Mesothelial cell of epicardium (in vitro differentiated cells): ENCODE measurements at places on chromosomes 12 and 14. TPM values are rescaled to one million over a fixed set of nuclear protein-coding genes. Genes with fewer than 3 reads are reported as not detected.

The IGFBP6 gene
- total RNA-seq, result 70.3 to 77.2 TPM (median 75.6 TPM) in 3 replicates

The NABP2 gene
- 23.5 to 24.4 TPM (median 23.7 TPM) in 3 replicates for total RNA-seq

The MANSC4 gene
- 0.29 to 0.78 TPM (median 0.72 TPM) in 3 replicates for total RNA-seq

The TSHR gene
- not detected in 3 replicates for total RNA-seq

DNA sequence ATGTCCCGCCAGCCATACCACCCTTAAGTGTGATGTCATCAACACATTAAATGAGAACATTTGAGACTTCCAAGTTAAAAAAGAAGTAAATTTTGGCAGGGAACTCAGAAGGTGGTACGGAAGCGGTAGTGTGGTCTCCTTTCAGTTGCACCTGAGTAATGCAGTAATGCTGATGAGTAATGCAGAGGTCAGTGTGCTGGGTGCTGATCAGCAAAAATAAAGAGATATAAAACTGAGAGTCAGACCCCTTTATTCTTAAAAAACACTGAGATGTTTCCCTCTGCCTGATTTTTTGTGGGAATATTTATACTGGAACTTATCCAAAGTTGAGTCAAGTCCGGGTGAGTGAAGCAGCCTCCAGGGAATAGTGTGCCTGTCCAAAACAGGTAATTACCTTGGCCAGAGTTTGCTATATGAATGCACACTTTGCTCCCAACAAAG, 370.6 kb upstream of the PRICKLE1 start:
- no peaks in the 10 kb centered on the region for H3K27me3 ChIP-seq
- peak overlapping the region; percentile 71 for H3K27ac ChIP-seq
- no peaks in the 10 kb centered on the region for H3K36me3 ChIP-seq
- no peak overlapping the region for H3K4me3 ChIP-seq

DNA sequence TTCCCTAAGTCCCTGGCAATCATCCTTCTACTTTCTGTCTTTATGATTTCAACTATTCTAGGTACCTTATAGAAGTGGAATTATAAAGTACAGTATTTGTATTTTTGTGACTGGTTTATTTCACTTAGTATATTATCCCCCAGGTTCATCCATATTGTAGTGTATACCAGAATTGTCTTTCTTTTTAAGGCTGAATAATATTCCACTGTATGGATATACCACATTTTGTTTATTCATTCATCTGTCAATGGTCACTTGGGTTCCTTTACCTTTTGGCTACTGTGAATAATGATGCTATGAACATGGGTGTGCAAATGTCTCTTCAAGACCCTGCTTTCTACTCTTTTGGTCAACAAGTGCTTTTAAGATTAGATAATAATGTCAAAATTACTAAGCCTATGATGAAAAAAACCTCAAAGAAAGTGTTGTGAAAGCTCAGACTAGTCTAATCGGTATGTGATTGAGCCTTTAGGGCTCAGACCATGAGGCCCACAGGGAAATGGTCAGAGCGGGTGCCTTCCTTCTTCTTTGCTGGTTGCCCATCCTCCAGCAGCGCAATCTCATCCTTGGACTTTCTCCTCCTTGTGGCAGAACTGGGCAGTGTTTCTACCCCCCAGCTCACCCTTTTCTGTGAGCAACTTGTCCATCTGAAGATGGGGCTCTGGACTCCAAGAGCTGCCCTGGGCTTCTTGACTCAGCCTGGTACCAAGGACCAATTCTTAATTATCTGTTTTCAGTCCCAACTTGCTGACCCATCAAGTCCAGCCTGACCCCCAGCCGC, 105.4 kb downstream of the TTC8 start:
- no peaks in the 10 kb centered on the region for H3K36me3 ChIP-seq
- H3K4me3 ChIP-seq, result no peak overlapping the region
- no peak overlapping the region for H3K27ac ChIP-seq
- peaks cover 9% of the 10 kb centered on the region for H3K27me3 ChIP-seq
- DNase-seq, result no peak

DNA sequence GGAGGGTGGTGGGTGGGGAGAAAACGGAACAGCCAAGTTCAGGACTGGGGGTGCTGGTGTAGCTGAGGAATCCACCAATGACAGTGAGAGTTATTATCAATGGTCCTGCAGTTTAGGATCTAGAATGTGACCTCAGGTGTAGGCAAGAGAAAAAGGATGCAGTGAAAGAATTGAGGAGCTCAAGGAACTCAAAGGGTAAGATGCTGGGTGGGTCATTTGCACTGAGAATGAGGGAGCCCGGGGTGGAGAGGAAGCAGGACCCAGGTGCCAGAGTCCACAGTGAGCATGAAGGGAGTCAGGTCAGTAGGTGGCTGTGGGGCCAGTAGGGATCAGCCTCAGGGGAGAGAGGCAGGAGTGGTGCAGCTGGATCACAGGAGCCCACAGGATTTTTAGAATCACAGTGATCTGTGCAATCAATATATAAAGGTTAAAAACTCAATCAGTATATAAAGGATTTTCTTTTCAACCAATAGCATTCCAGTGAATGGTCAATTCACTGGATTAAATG, 3.2 kb upstream of the KRT7 start:
- no peak overlapping the region for H3K4me3 ChIP-seq
- peaks cover 49% of the 10 kb centered on the region for H3K4me1 ChIP-seq
- DNase-seq, result no peak
- no peaks in the 10 kb centered on the region for H3K36me3 ChIP-seq
- peaks cover 43% of the 10 kb centered on the region for H3K27me3 ChIP-seq

DNA sequence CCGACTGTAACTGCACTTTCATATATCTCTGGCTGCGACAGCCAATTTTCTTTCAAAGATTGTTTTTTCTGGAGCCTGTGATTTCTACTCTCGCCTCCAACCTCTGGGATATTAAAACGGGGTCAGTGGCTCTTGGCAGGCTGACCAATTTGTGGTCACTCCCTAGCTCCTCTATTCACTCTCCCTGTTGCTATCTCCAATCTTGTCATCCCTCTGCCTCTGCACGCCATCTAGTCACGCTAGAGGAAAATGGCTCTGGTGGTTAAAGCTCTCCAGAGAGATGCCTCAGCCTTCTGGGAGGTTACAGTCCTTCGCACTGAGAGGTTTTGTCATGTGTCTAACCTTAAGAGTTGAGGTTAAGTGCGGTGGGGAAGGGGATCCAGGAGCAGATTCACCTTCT, 59.8 kb upstream of the CISTR start:
- no peak overlapping the region for H3K4me3 ChIP-seq
- DNase-seq, result no peak
- no peaks in the 10 kb centered on the region for H3K36me3 ChIP-seq
- no peak overlapping the region for H3K27ac ChIP-seq

DNA sequence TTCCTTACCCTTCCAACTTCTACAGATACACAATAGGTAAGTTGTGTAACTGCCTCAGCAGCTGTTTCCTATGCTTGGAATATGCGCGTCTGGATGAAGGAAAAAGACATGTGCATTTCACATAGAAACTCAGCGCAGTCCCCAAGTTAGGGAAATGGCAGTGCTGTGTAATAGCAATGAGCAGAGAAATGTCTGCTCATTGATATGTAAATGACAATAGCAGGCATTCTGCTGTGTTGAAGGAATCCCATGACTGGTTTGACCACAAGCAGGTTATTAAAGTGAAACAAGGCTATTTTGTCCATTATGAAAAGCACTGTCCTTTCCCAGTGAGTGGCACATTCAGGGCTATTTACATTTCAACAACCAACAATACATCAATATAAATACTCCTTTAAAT, 106.6 kb downstream of the BTG1 start:
- H3K4me1 ChIP-seq, result peaks cover 30% of the 10 kb centered on the region
- no peaks in the 10 kb centered on the region for H3K36me3 ChIP-seq
- DNase-seq, result no peak

DNA sequence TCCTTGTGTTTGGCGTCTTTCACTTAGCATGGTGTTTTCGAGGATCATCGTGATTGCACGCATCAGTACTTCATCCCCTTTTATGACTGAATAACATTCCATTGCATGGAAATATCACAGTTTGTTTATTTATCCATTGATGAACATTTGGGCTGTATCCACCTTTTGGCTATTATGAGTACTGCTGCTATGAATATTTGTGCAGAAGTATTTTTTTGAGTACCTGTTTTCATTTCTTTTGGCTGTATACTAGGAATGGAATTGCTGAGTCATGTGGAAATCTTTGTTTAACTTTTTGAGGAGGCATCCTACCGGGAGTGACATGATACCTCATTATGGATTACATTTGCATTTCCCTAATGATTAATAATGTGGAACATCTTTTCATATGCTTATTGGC, 66.4 kb downstream of the WNK1 start:
- no peak for DNase-seq
- H3K27ac ChIP-seq, result no peak overlapping the region
- H3K4me1 ChIP-seq, result no peaks in the 10 kb centered on the region
- H3K27me3 ChIP-seq, result no peaks in the 10 kb centered on the region

GRCh38 chr12:130620281-130620680, 95.8 kb downstream of the RIMBP2 start:
- DNase-seq, result no peak
- H3K27me3 ChIP-seq, result no peaks in the 10 kb centered on the region
- H3K4me1 ChIP-seq, result no peaks in the 10 kb centered on the region

DNA sequence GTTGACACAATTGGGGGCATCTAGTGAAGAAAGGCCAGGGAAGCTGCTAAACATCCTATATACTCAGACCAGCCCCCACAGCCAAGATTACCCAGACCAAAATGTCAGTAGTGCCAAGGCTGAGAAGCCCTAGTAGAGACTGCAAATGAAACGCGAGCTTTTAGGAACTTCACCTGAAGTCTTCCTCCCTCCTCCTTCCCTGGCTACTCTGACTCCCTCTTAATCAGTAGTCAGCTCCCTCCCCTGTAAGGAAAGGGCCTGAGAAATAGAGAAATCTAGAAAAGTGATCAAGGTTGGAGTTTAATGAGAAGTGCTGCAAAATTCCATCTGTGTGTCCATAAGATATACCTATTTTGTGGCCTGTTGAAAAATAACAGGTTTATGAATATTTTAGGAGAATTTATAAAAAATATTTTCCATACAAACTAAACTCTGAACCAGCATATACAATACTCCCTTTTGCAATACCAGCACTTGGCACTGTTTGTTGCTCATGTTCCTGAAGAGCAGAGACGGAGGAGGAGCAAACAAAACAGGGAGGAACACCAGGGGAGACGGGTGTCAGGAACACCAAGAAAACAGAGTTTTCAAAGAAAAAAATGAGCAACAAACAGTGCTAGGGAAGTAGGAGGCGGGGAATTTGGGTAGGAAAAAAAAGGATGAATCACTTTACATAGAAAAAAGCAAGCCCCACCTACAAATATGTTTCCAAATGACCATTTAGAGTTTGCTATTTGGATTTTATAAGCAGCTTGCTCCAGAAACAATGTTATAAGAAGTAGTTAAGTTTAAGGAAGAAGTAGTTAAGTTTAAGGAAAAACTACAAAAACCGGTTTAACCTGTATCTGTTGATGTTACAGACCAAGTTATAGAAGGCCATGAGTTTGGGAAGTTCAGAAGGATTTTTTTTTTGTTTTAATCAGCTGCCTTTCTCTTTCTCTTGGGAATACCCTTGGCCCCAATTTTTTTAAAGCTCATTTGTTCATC, 282.1 kb upstream of the GRIP1 start:
- H3K36me3 ChIP-seq, result peaks cover 2% of the 10 kb centered on the region
- no peak overlapping the region for H3K4me3 ChIP-seq
- no peaks in the 10 kb centered on the region for H3K27me3 ChIP-seq
- H3K27ac ChIP-seq, result peak overlapping the region; percentile 87

GRCh38 chr14:102517392-102518062, 8.0 kb upstream of the ANKRD9 start:
- no peaks in the 10 kb centered on the region for H3K36me3 ChIP-seq
- no peaks in the 10 kb centered on the region for H3K27me3 ChIP-seq
- no peak overlapping the region for H3K27ac ChIP-seq
- peaks cover 2% of the 10 kb centered on the region for H3K4me1 ChIP-seq
- DNase-seq, result no peak

GRCh38 chr12:2551412-2551900, 243.3 kb upstream of the FKBP4 start:
- no peaks in the 10 kb centered on the region for H3K27me3 ChIP-seq
- no peak for DNase-seq
- peaks cover 5% of the 10 kb centered on the region for H3K4me1 ChIP-seq
- no peak overlapping the region for H3K4me3 ChIP-seq
- H3K27ac ChIP-seq, result no peak overlapping the region
- peaks cover 7% of the 10 kb centered on the region for H3K36me3 ChIP-seq
